ENCODE measurements at places on chromosomes 12 and 14.

DNA sequence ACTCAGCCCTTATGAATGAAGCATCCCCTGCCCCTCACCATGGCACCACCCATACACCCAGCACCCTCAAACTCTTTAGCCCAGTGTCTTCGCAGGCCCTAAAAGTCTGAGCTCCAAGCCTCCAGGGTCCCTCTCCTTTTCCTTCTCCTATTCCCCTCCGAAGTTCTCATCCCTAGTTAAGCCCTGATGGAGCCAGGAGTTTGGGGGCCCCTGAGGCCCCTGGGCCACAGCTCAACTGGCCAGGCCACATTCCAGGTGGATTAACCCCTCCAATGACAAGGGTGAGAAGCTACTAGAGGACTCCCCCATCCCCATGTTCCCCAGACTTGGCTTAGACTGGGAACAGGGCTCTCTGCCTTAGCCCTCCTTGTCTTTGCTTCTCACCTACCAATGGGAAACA lies 2.6 kb downstream of the RARG start:
- DNase-seq: no peak

- DNase-seq: peak; percentile 88
Observed at GRCh38 chr14:89845346-89845745, 109.2 kb downstream of the EFCAB11 start.

DNA sequence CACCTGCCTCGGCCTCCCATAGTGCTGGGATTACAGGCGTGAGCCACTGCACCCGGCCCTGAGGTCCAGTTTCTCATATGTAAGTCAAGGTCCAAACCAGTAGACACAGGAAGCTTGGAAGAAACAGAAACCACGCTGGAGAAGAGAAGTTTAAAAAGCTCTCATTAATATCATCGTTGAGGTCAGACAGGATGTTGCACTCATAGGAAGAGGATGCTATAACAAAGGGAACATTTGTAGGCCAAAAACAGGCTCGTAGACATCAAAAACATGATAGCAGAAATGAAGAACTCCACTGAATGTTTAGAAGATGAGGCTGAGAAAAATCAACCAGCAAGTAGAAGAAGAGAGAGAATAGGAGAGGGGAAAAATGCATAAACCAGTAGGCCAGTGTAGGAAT lies 46.8 kb downstream of the ACACB start:
- no peak for DNase-seq

GRCh38 chr14:22691171-22691570 lies 47.0 kb upstream of the OR6J1 start:
- peak; percentile 84 for DNase-seq

- no peak for DNase-seq
Observed at GRCh38 chr12:26768611-26769603, 64.1 kb downstream of the ITPR2 start.

GRCh38 chr14:65100922-65101541 lies 1.3 kb downstream of the MAX start:
- DNase-seq: no peak

DNA sequence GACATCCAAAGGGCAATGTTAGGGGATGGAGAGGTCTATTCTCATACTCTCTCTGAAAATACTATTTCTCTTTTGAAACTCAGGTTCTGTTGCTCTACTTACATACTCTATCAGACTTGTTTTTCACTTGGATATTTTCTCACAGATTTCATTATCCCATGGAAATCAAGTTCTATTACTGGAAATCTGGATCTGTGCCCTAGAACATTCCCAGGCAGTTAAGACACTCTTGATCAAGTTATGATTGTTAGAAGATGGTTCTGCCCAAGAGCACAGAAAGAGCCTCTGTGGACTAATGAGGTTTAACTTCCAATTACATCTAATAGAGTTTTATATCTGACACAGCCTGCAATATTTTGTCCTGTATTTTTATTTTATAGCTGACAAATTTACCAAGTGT lies 591.0 kb upstream of the ATP2B1 start:
- no peak for DNase-seq

DNA sequence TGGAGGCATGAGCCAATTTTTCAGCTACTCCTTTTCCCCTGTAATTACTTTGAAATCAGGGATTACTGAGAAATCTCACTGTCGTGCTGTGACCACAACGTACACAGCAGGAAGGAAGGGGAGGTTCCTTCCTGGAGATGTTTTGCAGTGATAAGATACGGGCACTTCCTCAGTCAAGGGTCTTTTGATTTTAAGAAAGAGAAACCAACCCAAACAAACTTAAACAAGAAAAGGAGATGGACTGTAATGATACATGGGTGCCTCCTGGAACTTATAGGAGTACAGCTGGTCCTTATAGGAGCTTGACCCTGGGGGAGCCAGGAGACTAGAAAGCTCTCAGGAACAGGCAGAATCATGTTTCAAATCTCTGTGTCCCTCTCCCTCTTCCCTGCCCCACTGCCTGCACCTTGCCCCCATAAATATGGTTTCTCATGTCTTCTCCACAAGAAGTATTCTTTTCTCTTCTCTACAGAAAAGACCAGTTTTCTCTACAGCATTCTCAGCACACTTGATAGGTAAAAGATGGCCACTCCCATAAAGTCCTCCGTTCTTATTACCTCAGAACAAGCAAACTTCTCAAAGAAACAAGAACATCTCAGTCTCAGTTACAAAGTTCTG lies 281.1 kb upstream of the AMIGO2 start:
- DNase-seq: no peak

- no peak for DNase-seq
Observed at GRCh38 chr12:118015944-118016343, 559 bp upstream of the RFC5 start.

DNA sequence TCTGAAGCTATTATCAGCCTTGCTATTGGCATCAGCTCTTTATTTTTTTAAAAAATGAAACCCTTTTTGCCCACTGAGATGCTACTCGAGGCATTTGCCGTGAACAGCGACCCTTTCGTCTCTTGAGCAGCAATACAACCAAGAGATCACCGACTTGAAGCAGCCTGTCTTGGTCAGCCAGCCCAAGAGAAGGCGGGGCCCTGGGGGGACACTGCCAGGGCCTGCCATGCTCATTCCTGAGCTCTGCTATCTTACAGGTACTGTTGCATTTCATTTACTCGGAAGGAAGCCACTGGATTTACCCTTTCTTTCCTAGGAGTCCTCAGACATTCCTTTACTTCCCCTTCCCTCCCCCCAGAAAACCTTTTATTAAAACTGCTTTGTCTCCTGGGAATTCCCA lies 16.7 kb downstream of the PIWIL1 start:
- DNase-seq: no peak

DNA sequence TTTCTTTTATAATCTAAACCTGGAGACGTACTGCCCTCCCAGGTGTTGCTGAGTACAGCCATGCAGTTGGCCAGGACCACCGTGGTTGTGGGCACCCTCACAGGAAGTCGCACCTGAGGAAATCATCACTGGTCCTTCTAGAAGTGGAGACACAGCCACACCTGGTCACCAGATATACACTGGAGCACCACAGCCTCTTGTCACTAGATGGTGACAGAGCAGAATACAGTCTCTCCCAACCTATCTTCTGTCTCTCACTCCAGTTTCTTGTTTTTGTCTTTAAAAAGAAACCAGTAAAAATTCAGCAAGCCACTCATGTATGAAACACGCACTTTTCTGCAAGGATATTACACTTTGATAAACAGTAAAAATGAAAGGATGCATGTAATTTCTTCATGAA lies 43.1 kb upstream of the GPHB5 start:
- DNase-seq: no peak

All from fibroblast of skin of right biceps (primary cell).